ENCODE measurements at places on chromosomes 2 and 18. TPM values are rescaled to one million over a fixed set of nuclear protein-coding genes. Genes with fewer than 3 reads are reported as not detected.

- no peak for DNase-seq
These were observed 28.3 kb downstream of the MTHFD2 start for GRCh38 chr2:74226648-74227213.

- no peak for DNase-seq
These were observed 24.5 kb upstream of the ATP8B1 start for GRCh38 chr18:57827646-57828045.

DNA sequence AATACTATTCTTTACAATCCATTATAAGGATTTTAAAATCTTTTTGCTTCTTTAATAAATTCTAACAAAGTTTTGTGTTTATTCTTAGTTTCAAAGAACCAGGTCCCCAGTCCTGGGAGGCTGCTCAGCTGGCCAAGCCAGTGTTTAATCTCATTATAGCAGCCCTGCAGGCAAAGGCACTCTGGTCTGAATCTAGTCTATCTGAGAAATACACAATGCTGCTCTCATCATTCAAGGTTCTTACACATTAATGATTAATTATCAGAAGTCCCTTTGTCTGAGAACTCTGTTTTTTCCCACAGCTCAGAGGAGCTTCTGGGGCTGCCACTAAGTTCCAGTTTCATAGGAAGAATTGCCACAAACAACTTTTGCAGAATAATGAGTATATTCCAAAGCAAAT, 27.7 kb downstream of the KCTD18 start:
- DNase-seq = no peak

GRCh38 chr18:10805587-10806118, 279.8 kb downstream of the NAPG start:
- DNase-seq = no peak

- DNase-seq = no peak
These were observed 391.7 kb upstream of the SALL3 start for GRCh38 chr18:78587626-78588600.

GRCh38 chr2:177178797-177179196, 33.8 kb upstream of the HNRNPA3 start:
- DNase-seq = no peak

DNA sequence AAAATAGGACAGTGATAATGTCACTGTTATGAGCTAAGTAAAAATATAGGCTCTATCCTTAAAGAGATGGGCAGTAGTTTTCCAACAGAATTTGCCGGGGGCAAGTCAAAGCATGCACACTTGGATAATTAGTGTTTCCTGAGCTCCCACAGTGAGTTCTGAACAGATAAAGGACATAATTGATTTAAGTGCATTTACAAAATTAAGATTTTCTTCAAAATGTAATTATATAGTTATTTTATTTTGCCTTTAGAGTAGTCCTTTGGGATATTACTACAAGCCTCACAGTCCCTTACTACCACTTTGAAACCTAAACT, 107.6 kb downstream of the RAPGEF4 start:
- DNase-seq = no peak

GRCh38 chr2:145021962-145022665, 502.2 kb upstream of the ZEB2 start:
- peak; percentile 70 for DNase-seq

DNA sequence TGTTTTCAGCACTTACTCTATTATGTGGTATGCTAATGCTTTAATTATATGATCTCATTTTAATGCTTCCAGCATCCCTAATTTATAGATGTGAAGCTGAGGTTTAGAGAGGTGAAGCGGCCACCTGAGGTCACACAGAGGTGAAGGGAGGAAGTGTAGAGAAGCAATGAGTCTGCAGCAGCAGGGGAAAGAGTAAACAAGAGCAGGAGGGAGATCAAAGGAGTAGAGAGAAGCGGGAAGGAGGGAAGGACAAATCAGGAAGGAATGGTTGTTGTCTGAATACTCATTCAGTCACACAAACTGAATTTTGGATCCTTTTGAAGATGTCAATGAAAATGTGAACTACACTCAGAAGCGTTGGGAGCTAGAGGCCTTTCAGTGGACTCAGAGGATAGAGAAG, 130.0 kb downstream of the CPS1 start:
- no peak for DNase-seq

DNA sequence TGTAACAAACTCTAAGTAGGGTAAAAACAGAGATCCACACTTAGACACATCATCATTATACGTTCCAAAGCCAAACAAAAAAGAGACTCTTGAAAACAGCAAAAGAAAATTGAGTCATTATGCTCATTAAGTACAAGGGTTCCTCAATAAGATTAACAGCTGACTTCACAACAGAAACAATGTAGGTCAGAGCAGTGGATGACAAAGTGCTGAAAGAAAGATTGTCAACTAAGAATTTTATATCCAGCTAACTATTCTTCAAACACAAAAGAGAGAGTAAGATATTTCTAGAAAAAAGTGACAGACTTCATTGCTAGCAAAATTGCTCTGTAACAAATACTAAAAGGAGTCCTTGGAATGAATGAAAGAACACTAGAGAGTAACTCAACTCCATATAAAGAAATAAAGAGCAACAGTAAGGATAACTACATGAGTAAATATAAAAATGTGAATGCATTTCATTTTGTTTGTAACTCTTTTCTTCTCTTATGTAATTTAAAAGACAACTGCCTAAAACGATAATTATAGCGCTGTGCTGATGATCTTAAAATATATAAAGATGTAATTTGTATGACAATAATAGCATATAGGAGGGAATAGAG, 23.8 kb upstream of the DNER start:
- no peak for DNase-seq

- no peak for DNase-seq
These were observed 926.8 kb upstream of the SLC39A10 start for GRCh38 chr2:194730266-194730665.

GRCh38 chr2:165843351-165843750, 49.3 kb upstream of the GALNT3 start:
- DNase-seq = no peak

DNA sequence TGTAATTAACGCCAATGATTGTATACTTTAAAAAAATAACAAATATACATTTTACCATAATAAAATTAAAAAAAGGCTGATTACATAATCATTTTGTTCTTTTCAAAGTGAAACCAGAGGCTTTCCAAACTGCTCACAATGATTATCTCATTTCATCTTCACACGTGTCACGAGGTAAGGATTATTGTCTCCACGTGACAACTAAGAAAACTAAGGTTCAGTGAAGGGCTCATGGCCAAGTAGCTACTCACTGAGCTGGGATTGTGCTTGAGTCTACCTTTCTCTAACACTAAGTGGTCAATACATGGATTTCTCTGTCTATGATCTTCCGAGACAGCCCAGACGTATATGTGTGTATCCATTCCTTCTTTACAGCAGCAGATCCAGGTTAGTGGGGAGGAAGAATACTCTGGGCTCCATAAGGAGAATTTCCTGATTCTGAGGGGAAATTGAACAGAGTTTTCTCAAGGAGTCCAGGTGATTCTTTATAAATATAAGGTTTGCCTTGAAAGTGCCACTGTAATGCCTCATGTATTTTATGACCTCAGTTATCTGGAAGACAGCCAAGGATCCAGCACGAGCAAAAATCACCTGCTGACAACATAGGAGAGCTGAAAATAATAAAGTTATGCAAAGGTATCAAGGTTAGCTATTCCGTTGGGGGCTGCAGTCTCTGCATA, 25.6 kb upstream of the ACSL3 start:
- DNase-seq = no peak

DNA sequence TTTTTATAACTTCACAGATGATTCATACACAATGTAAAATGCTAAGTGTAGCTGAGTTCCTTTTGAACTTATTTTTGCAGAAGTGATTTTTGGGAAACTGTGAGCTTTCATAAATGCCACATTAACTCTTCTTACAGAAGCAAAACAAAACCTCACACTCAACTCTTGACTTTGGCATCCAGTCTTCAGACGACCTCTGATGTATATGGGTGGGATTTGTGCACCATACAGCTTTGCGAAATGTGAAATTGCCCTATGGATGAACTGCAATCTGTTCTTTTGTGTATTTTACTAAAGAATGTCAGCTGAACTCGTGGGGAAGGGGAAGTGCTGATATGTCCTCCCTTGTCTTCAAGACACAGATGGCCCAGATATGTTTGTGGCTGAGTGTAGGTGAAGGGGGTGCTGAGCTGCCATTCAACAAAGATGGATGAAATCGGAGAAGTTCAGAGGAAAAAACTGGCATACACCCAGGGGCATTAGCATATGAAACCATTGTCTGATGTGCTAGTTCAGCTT, 218.3 kb downstream of the PTGR3 start:
- no peak for DNase-seq

- DNase-seq = no peak
These were observed 3.0 kb upstream of the RPL37A start for GRCh38 chr2:216495656-216496055.

DNA sequence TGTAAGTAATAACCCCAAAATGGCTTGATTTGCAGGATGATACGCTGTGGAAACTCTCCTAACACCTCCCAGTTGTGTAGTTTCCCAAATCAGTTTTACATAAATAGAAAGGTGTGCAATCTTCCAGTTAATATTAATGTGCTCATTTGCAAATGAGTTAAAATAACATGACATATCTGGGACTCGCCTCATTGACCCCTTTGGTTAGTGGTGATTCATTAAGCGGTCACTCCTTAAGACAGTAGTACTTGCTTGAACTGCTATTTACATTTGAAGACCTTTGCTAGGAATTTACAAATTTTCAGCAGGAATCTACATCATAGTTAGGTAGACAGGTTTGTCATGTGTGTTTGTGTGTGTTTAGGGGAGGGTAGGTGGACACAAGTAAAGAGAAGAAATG, 1367.7 kb upstream of the CELF4 start:
- DNase-seq = no peak

DNA sequence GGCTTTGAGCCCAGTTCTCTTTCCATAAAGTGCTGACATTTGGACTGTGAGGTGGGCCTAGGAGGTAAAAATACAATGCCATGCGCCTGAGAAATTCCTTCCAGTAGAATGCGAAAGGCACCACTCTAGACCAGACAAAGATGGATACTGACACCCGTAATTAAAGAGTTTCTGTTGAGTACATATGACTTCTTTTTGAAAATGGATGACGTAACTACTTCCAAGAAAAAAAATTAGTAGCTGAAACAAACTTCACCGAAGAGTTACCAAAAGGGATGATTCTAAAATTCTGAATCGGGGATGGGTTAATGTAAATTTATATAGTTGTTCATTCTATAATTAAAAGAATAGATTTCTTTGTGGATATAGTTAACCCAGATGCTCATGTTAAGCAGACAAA, 146.8 kb downstream of the ALK start:
- no peak for DNase-seq

Gene PRKAG3
- not detected for total RNA-seq

Gene SMAD4
- total RNA-seq = 95.2 TPM

Gene TAF4B
- 13.2 TPM for total RNA-seq

Gene CDH19
- total RNA-seq = 76.4 TPM

Gene CXCR1
- not detected for total RNA-seq

Gene SAG
- total RNA-seq = not detected

Gene NAT8
- 2.4 TPM for total RNA-seq

Gene SLC14A1
- total RNA-seq = not detected

Gene GRB14
- total RNA-seq = 4.1 TPM

Gene GPAT2
- total RNA-seq = not detected
